Activated naive CD4-positive, alpha-beta T cell treated with anti-CD3 and anti-CD28 coated beads, Interleukin-2, amount 50 U/mL, for 72 hours (primary cell): ENCODE measurements at places on chromosomes 1 and 21.

DNA sequence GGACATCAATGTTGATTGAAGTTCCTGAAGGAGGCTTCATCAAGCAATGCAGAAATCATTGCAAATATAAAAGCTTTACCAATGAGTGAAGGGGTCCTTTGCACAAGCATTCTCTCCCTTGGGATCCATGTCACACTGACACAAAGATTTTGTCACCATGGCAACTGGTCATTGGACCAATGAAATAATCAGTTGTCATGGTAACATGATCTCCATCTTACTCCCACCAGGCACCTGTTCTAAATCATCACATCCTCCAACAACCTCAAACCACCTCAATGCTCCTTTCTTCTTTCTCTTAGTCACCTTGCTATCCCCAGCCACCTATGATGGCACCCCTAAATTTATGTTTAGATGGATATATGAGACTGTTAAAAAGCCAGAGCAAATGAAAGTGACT, 13.5 kb upstream of the FOXJ3 start:
- DNase-seq: no peak

DNA sequence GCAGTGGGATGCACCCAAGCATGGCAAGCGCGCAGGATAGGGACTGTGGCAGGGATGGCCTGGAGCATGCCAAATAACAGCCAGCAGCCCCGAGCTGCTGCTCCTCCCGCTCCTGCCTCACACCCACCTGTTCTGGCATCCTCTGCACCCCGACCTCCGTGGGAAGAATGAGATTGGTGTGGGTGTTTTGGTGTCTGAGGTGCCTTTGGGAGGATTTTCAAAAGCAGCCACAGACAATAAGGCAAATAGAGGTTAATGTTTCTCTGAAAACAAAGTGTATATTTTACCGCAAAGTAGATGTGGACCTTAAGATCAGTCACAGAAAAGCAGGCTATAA, 35.5 kb downstream of the IGFN1 start:
- DNase-seq: no peak

GRCh38 chr1:210250665-210250997, 18.0 kb downstream of the SERTAD4 start:
- DNase-seq: no peak

DNA sequence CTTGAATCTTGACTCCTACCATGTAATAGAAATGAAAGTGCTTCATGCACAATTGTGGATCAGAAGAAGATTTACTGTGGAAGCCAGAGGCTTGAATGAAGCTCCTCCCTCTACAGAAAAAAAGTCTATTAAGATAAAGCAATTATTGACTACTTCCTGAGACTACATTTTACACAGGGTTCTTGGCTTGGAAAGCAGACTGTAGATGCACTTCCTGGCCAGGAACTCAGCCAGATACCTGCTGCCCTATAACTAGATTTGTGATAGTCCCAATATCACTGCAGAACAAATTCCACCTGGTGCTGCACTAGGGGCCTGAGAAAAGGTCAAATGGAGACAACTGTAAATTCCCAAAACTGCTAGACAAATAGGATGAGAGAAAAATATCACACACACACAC, 96.8 kb upstream of the GUCA2B start:
- DNase-seq: no peak

GRCh38 chr1:114238053-114238452, 84.4 kb upstream of the SYT6 start:
- DNase-seq: no peak

DNA sequence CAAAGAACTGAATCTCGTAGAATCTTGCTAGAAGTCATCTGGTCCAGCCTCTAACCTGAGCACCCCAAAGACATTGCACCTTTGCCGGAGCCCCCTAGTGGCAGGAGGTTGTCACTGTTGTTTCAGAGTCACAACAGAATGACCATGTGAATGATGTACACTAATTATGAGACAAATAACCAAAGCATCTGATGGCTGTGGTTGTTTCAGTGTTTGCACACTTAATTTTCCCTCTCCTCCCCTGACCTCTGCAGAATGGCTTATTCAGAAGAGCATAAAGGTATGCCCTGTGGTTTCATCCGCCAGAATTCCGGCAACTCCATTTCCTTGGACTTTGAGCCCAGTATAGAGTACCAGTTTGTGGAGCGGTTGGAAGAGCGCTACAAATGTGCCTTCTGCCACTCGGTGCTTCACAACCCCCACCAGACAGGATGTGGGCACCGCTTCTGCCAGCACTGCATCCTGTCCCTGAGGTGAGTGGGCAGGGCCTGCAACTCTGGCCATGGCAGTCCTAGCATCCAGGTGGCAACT, 26.4 kb downstream of the TRAF5 start:
- DNase-seq: peak; percentile 53

DNA sequence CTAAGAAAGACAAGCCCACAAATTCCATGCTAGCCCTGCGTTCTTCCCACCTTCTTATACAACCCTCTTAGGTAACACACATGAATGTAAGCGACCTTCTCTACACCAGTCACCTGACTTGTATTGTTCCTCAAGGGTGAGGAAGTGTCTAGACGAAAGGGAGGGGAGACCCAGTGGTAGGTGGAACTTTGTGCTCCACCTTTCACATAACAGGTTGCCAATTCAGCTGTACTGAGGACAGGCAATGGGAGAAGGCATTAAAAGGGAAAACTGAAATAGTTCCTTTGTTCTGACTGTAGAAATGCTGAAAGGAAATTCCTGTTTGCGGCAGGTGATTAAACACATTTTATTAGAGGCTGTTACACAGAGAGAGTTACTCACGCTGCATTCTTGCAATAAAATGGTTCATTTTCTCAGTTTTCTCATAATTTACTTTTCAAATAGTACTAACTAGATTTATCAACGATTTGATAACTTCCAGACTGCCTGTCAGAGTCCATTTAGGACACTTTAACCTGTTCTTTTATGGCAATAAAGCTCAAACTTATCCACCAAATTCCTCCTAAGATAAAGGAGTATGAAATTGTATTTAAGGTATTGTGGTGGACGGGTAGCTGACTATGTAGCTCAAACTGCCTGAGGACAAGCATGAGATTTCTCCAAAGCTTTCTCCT, 17.8 kb upstream of the CHRM3 start:
- DNase-seq: no peak

- DNase-seq: peak; percentile 96
Measured at GRCh38 chr1:6026095-6026809, 19.4 kb upstream of the KCNAB2 start.

DNA sequence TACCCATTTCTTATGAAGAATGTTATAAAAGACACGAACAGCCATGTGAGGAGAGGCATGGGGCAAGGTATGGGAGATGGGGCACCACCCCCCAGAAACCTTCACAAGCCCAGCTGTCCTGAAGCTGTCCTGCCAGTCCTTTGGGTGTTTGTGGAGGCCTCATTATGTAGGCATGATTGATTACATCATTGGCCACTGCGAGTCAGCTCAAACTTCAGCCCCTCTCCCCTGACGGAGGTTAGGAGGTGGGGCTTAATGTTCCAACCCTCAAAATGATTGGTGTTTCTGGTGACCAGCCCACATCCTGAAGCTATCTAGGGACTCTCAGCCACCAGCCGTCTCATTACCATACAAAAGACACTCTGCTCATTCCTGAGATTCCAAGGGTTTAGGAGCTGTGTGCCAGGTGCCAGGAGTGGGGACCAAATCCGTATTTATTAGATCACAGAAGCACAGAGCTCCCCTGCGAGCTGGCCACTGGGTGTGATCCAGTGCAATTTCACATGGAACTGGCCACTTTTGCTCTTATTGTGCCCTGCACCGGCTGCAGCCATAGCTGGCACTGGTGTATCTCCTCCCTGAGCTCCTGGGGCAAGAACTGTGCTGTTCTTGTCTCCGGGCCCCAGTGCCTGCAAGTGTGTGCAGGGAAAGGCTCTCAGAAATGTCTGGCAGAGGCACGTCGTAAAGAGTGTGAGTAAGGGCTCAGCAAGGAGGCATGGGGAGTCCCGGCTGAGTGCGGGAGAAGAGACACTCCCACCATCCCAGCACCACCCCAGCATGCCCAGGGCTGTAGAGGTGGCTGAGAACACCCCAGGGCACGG, 10.5 kb downstream of the KIAA1614 start:
- DNase-seq: no peak

DNA sequence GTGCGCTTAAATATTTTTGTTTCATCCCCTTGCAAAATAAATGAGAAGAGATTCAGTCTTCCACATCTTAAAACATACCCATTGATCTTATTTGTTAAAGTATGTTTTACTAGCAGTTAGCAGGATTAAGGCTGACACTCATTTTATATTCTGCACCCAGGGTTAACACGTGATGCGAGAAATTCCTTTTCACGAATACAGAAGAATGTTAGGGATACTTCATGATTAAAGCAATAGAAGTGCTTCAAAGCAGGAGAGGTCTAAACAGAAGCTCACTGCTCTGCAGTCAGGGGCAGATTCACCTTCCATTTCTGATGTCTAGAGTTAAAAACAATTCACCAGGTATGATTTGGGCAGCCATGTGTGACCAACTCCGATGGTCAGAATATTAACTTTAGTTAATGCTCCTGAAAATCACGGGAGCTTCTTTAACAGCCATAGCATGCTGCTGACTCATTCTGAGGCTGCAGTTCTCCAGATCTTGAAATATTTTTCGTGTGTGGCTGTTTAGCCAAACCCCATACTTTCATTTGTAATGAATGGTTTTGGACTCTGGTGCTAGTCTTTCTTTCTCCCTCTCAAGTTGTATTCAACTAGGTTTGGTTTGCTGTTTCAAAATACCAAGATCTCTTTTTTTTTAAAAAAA, 19.7 kb downstream of the BCAR3 start:
- no peak for DNase-seq

GRCh38 chr1:53454019-53454418, 5.2 kb upstream of the DMRTB1 start:
- no peak for DNase-seq

- no peak for DNase-seq
Measured at GRCh38 chr1:51316113-51316845, 14.1 kb downstream of the TTC39A start.

GRCh38 chr1:211920602-211921226, 90.2 kb upstream of the LPGAT1 start:
- no peak for DNase-seq

- no peak for DNase-seq
Measured at GRCh38 chr1:3248155-3249141, 179.4 kb downstream of the PRDM16 start.

- no peak for DNase-seq
Measured at GRCh38 chr1:241612533-241613477, 27.4 kb downstream of the CHML start.

- no peak for DNase-seq
Measured at GRCh38 chr1:116334015-116334547, 39.0 kb upstream of the ATP1A1 start.

DNA sequence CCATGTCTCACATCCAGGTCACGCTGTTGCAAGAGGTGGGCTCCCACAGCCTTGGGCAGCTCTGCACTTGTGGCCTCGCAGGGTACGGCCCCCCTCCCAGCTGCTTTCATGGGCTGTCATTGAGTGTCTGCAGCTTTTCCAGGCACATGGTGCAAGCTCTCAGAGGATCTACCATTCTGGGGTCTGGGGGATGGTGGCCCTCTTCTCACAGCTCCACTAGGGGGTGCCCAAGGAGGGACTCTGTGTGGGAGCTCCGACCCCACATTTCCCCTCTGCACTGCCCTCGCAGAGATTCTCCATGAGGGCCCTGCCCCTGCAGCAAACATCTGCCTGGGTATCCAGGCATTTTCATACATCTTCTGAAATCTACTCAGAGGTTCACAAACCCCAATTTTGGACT, 219.4 kb downstream of the LRRC7 start:
- no peak for DNase-seq

- no peak for DNase-seq
Measured at GRCh38 chr1:33561576-33561975, 89.1 kb downstream of the ZSCAN20 start.

DNA sequence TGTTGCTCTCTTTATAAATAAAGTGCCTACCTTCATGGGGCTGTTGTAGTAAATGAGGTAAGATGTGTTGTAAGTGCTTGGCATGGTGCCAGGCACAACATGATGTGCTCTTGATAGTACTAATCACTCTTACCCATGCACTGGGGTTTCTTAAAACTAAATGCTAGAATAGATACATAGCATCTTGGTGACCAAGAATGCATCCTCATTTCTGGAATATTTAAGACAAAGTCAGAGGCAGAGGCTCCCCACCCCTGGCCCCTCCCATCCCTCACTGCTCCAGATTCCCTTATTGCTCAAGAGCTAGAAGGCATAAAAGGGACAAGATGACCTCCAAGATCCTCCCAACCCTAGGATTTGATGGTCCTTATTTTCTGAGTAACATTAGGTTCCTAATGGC, 61.3 kb downstream of the GLUL start:
- no peak for DNase-seq

DNA sequence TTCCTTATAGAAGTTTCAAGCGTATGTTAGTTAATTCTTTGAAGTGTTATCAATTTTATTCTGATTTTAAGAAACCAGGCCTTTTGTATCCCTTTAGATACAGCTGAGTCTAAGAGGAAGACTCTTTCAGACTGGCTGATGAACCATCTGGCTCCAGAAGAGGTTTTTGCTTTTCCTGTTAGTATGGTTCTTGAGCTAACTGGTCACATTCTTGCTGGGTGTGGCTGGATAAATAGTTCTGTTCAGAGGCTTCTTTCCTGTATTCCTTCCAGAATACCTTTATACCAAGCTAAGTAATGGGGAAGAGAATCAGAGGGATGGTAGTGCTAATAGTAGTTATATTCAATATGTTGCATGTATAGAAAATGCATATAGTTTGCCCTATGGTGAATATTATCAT, 12.4 kb downstream of the HS2ST1 start:
- DNase-seq: no peak

DNA sequence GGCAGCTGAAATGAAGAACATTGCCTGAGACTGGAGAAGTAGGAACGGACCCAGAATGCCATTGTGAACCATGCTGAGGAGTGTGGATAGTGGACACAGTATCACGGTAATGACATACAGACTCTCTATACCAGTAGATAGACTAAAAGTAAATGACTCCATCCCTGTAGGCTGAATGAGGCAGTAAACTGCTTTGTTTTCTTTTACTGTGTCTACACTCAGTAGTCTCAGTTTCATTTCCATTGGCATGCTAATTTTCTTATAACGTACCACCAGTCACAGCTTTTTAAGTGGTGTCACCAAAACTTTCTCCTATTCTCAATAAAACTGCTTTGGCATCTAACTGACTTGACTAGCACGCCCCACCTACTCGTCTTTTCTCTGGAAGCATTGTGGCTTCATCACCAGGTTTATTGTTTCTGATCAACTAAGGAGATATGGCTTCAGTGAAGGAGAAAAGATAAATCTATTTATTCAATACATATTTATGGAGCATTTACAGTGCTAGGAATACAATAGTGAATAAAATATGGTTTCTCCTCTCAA, 8.4 kb upstream of the ZNF697 start:
- DNase-seq: no peak

- no peak for DNase-seq
Measured at GRCh38 chr1:199867601-199868000, 159.9 kb upstream of the NR5A2 start.

DNA sequence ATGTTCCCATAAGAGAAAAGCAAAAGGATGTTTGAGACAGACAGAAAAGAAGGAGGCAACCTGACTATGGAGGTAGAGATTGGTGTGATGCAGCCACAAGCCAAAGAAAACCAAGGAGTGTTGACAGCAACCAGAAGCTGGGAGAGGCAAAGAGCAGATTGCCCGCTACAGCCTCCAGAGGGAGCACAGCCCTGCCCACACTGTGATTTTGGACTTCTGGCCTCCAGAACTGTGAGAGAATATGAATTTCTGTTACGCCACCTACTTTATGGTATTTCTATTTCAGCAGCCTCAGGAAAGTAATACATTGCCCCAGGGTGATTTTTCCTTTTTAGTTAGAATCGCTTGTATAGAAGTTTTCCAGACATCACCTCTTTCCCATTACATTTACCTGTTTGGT, 28.4 kb downstream of the SLAMF6 start:
- DNase-seq: no peak
